Ascending aorta (tissue), 2 donors: ENCODE measurements at places on chromosomes 2 and 18. TPM values are rescaled to one million over a fixed set of nuclear protein-coding genes. Genes with fewer than 3 reads are reported as not detected.

Gene POTEJ
- not detected for total RNA-seq

- DNase-seq = no peak
Observed at GRCh38 chr2:232750135-232750671, 26.2 kb downstream of the KCNJ13 start.

DNA sequence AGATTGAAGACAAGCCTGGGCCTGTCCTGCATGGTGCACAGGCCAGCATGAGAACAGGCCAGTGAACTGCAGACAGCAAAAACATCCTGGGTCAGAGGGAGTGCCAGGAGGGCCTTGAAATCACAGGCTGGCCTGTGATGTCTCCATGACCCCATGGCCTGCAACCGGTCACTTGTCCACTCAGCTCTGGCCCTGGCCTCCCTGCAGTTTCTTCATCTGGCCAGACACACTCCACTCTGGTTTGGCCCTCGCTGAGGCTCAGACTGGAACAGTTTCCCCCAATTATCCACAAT lies 12.6 kb downstream of the CYRIA start:
- no peak for DNase-seq

Gene NT5C1B
- total RNA-seq = not detected

DNA sequence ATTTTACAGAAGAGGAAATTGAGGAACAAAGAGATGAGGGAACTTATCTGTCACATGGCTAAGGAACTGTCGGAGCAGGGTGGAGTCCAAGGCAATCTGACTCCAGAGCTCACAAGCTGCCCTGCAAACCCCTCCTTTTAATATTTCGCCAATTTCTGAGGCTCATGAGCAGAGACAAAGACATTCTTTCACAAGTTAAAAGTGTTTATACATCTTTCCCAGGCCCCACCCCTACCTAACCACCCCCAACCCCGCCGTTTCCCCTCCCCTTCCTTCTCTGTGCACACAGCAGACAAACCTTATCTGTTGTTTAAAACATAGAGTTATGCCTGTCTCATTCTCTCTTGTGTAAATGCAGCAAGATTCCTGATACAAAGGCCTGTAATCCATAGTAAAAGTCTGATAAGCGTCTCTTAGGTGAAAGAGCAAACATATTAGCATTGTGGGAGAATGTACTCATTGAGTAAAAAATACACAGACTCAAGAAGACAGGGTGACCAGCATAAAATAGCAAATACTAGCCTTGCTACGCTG lies 44.3 kb downstream of the EPHA4 start:
- DNase-seq = no peak

DNA sequence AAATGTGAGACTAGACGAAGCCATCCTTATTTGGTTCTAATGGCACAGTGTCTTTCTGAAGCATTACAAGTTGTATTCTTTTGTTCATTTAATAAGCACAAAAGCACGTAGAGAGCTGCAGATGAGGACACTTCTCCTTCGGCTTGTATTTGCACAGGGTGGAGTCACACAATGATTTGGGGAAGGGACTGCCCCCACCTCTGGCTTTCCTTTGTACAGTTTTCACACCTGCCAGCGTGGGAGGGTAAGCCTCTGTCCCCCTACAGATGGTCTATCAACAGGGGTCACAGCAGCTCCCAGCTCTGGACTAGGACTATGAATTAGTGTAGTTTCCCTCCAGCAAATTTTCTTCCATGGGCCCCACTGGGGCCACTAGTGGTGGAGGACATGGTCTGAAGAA lies 108.2 kb upstream of the KLHL14 start:
- DNase-seq = no peak

Gene LRATD1
- total RNA-seq = 5.7 TPM

- DNase-seq = no peak
Observed at GRCh38 chr18:74248189-74248588, 43.6 kb downstream of the CYB5A start.

DNA sequence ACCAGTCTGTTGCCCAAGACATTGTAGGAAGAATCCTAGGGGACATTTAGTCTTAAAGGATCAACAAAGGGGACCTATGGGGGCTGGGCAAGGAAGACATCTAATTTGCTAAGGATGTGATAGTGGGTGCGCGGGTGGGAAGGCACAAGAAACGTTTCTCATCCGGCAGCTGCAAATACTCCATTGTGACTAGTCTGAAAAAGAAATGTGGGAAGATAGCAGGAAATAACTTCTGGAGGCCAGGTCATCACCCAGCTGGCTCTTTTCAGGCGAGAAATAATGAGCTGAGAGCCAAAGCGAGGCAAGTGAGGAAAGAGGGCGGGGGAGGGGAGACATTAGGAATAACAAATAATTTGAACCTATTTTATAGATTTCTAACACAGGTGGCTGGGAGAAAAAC lies 70.3 kb upstream of the NCK2 start:
- DNase-seq = no peak

Gene AKAIN1
- not detected for total RNA-seq

DNA sequence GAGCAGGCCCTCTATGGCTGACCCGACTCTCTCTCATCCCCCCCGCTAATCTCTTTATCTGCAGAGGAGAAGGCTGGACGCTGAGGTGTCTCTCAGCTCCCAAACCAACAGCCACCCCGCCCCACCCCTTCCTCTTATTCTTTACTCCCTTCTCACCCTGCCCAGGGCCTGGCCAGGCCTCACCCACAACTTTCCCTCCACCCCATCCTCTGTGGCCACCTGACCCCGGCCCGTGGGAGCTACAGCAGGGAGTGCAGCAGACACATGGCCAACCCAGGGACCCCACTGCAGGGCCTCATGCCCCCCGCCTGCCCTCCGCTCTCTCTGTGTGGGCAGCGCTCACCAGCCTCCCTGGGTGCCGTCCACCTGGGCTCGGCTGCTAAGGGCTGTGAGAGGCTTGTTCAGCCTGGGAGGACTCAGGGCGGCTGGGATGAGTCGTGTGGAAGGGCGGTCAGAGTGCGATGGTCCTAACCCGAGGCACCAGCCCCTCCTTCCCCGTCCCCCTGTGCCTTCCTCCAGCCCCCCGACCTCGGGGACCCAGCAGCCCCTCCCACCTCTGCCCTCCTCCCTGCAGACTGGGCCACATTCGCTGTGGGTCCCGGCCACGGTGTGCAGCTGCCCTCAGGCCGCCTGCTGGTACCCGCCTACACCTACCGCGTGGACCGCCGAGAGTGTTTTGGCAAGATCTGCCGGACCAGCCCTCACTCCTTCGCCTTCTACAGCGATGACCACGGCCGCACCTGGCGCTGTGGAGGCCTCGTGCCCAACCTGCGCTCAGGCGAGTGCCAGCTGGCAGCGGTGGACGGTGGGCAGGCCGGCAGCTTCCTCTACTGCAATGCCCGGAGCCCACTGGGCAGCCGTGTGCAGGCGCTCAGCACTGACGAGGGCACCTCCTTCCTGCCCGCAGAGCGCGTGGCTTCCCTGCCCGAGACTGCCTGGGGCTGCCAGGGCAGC lies 6.8 kb downstream of the NEU4 start:
- peak; percentile 59 for DNase-seq

DNA sequence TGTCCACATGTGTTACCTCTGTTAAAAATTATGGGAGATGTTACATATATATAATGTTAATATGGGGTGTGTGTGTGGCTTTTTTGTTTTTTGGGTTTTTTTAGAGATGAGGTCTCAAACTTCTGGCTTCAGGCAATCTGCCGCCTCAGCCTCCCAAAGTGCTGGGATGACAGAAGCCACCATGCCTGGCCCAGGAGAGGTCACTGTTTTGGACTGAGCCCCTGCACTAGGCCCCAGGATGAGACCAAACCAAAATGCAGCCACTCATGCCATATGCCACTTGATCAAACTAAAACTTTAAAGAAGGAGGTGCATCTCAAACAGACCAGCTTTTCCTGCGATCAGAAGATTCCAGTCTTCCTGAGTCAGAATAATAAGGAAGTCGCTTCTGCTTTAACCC lies 2.5 kb downstream of the ADI1 start:
- no peak for DNase-seq

Gene REG3G
- not detected for total RNA-seq

Gene SETBP1
- 23.5 TPM for total RNA-seq

Gene AQP12B
- total RNA-seq = not detected

Gene R3HDM1
- total RNA-seq = 5.0 TPM

GRCh38 chr18:25962176-25962575 lies 128.2 kb downstream of the SS18 start:
- DNase-seq = no peak

GRCh38 chr2:218998414-218999002 lies 5.3 kb upstream of the CRYBA2 start:
- DNase-seq = no peak
